D721Med (cell line): ENCODE measurements at places on chromosomes 3 and 15.

- no peak for DNase-seq
Measured at GRCh38 chr3:58322793-58323192, 9.9 kb upstream of the PXK start.

- no peak for DNase-seq
Measured at GRCh38 chr15:95134431-95135110, 903.2 kb downstream of the MCTP2 start.

GRCh38 chr3:99509224-99509623 is 129.2 kb upstream of the COL8A1 start:
- DNase-seq: no peak

DNA sequence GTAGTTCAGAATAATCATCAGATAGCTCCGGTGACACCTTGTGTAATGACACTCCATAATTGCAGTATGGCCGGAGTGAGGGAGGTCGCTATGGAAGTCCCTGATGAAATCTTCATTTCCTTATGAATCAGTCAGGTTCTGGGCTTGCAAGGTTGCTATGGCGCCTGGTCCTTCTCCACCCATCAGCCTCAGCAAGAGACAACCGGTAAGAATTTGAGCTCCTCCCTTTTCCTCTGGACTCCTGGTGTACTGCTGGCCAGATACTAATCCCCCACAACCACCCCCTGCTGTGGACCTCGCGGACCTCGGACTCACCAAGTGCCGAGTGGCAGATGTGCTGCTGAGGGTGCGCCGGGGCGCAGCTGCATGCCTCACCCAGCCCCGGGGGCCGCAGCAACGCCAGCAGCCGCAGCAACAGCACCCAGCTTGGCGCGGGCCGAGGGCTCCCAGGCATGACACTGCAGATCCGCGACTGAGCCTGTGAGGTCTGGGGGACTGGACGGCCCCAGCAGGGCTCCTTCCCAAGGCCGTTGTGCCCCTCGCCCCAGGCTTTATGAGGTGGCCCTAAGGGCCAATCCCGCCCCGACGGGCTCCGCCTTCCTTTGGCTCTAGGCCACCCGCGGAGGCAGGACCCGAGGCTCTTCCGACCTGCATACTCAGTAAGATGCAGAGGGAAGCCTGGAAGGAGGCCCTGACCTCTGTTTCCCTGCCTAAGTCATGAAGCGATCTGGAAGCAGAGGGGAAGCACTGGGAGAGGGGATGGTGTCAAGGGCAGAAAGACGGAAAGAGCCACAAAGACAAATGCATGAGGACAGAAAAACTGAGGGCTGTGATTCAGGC is at the start of gene TIMP4:
Gene TIMP4, minus strand, starts transcription at position 526 of the 840 bp plus-strand sequence. Its CDS starts 72 bp downstream, at position 454.
- no peak for DNase-seq

- DNase-seq: no peak
Measured at GRCh38 chr3:167750272-167750971, 14.9 kb downstream of the SERPINI1 start.

DNA sequence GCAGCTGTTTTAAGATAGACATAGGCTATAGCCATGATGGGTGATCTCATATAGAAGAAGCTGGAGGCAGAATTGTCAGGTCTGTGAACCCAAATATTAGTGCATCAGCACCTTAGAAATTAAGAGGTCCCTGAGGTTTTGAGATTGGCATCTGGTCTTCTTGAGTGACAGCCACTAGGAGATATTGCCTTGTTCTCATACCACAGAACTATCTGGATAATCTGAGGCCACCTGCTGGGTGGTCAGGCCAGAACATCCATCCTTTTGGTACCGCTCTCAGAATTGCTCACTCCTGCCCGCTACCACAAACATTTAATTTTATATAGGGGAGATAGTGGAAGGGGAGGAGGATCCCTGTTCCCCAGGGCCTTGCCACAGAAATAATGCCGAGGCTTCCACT is 210.6 kb upstream of the ZPLD1 start:
- DNase-seq: no peak
